Naive thymus-derived CD8-positive, alpha-beta T cell (primary cell): ENCODE measurements at places on chromosomes 4 and X. TPM values are rescaled to one million over a fixed set of nuclear protein-coding genes. Genes with fewer than 3 reads are reported as not detected.

- no peak for DNase-seq
Observed at GRCh38 chrX:46543441-46543840, 1.8 kb downstream of the ZNF674 start.

GRCh38 chr4:39330353-39330752, 35.8 kb downstream of the RFC1 start:
- DNase-seq, result no peak

GRCh38 chr4:71209161-71209560, 129.7 kb upstream of the SLC4A4 start:
- DNase-seq, result no peak

- DNase-seq, result no peak
Observed at GRCh38 chr4:185335579-185335978, 60.1 kb downstream of the LRP2BP start.

- DNase-seq, result no peak
Observed at GRCh38 chr4:65805936-65806335, 135.6 kb upstream of the EPHA5 start.

Gene CENPI
- total RNA-seq, result 1.3 TPM

DNA sequence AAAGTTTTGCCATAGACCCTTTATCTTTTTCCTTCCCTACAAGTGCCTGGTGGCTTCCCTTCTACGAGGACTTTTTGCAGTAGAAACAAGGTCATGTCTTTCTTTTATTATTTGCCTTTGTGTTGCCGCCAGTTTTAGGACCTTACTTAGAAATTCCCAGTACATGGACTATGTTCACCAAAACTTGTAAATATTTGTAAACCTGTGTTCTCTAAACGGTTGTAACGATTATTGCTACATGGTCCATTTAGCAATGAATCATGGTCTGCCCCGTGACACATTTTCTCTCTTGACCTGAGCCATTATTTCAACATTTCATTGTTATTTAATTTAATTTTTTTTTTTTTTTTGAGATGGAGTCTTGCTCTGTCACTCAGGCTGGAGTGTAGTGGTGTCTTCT, 110.7 kb downstream of the MFAP3L start:
- no peak for DNase-seq

GRCh38 chr4:58064653-58065052, 954.5 kb upstream of the IGFBP7 start:
- no peak for DNase-seq

GRCh38 chrX:78330540-78330939, 3.1 kb upstream of the CYSLTR1 start:
- DNase-seq, result no peak

Gene RADX
- 13.4 TPM for total RNA-seq

DNA sequence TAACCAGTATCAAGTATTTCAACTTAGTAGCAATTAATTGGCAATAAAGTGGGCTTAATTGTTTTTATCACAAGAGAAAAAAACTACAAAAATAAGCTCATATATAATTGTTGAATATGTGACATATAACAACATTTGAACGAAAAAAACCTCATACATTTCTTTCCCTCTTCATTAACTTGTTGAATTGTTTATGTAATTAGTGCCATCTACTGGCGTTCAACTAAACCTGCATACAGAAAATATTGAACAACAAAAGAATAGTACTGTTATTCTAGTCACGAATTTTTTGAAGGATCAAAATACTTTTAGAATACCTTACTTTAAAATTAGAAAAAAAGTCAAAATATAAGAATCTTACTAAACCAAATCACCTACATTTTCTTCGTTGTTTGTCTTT, 586.5 kb upstream of the FTHL17 start:
- DNase-seq, result no peak

GRCh38 chr4:118865091-118865708, 23.5 kb upstream of the SYNPO2 start:
- DNase-seq, result peak; percentile 12

- DNase-seq, result no peak
Observed at GRCh38 chrX:97402903-97403302, 519.2 kb downstream of the RPA4 start.
